ENCODE measurements at places on chromosomes 2 and 18. TPM values are rescaled to one million over a fixed set of nuclear protein-coding genes. Genes with fewer than 3 reads are reported as not detected.

Gene C2orf15
- 1.4 TPM for total RNA-seq

Gene MGAT5
- 34.1 TPM for total RNA-seq

Gene IL1B
- 2.4 TPM for total RNA-seq

Gene CCDC74B
- total RNA-seq, result 3.1 TPM

Gene DYSF
- 23.2 TPM for total RNA-seq

Gene WDFY1
- total RNA-seq, result 72.1 TPM

Gene LIPG
- 8.1 TPM for total RNA-seq

Gene PRPF40A
- total RNA-seq, result 96.8 TPM

- no peak for DNase-seq
Observed at GRCh38 chr18:60471652-60472051, 99.1 kb upstream of the MC4R start.

GRCh38 chr2:28359222-28360057, 33.2 kb upstream of the FOSL2 start:
- DNase-seq, result no peak

DNA sequence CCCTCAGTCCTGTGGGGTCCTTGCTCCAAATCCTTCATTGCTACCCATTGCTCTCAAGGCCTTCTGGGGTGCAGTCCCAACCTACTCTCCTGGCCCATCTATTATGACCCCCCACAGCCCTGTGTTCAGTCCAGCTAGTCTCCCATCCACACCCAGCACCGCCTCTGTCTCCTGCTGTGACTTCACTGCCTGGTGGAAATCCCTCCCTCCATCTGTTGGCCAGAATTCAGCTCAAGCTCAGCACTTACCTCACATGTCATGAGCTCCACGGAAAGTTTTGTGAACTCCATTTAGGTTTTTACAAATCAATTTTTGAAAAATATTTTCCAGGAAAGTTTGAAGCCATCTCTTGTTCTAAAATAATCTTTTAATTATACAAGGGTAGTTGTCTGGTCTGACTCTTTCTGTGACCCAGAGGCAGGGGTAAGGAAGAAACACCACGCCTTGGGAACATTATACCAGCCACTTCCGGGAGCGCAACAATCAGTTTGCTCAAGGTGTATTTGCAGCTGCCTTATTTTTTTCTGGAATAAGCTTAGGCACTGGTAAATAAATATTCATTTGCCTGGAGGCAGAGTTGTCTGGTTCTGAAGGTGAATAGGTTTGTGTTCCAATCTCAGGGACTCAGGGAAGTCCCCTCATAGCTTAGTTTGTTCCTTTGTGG, 110.8 kb downstream of the VIT start:
- DNase-seq, result no peak

GRCh38 chr2:138730497-138731030, 49.6 kb downstream of the NXPH2 start:
- peak; percentile 15 for DNase-seq

DNA sequence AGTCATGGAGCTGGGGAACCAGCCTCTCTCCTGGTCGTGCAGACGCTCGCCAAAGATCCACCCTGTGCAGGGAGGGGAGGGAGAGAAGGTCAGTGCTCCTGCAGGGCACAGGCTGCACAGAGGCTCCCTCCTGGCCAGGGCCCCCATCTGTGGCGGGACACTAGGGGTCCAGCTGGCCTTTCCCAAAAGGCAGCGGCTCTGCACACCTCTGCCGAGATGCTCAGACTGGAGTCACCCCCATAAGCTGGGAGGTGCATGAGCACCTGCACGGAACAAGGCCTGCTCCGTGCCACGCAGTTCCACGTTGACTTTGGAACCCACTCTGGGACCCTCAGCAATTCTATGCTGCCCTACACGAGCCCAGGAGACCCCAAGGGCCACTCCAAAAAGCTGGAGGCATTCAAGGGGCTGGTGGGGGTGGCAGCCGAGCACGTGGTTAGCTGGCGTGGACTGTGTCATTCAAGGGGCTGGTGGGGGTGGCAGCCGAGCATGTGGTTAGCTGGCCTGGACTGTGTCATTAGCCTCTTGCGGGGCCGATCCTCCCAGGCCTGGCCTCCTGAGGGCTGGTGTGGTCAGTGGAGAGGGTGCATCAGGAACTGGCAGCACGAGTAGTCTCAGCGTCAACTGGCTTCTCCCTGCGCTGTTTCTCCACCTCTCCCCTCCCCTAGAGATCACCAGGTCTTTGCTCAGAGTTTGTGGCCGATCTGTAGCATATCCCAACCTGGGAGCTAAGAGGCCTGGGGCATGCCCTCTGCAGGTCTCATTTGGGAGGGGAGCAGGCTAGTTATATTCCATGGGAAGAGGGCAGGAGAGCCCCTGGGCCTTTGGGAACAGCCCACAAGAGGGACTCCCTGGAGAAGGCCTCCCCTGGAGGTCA, 9.8 kb downstream of the SNORC start:
- DNase-seq, result no peak

GRCh38 chr18:39839782-39840181, 2115.3 kb upstream of the PIK3C3 start:
- DNase-seq, result no peak

GRCh38 chr18:59159986-59160385, 20.3 kb downstream of the SEC11C start:
- no peak for DNase-seq
